NCI-H2171 treated with DMSO at 0.1 percent for 48 hours (cell line): ENCODE measurements at places on chromosomes 7 and 10.

GRCh38 chr7:26992670-26993069, 103.1 kb downstream of the HOXA1 start:
- DNase-seq: no peak

- DNase-seq: no peak
These were observed 156.8 kb upstream of the FZD1 start for GRCh38 chr7:91107460-91107859.

DNA sequence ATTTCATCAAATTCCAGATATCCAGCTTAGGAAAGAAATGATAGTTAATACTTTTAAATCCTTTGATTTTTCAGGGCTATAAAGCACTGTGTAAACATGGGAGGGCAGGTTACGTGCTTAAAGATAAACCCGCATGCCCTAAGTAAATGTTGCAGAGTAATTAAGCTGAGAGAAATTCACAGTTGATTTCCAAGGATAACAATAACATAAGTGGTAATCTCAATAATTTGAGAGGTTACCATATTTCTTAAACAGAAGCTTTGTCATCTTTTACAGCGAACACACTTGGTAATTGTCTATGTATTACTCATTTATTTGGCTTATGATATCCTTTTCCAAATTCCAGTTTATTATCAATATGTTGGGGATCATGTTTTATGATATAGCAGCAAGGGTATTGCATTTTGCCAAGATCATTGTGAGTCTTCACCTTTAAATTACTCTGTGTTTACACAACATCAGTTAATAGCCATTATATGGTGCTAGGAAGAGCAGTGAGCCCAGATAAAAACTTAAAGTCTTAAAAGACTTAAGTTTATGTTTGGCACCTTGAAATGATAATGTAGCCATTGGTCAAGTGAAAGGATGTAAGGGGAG, 15.4 kb downstream of the MGAM start:
- DNase-seq: no peak

GRCh38 chr10:93080350-93081046, 6.8 kb downstream of the CYP26A1 start:
- peak; percentile 18 for DNase-seq

DNA sequence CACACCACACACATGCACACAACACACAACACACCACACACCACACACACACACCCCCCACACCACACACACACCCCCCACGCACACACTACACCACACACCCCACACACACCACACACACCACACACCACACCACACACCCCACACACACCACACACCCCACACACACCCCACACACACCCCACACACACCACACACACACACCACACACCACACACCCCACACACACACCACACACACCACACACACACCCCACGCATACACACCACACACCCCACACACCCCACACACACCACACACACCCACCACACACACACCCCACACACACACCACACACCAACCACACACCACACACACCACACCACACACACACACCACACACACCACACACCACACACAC, 16.4 kb downstream of the UCN3 start:
- no peak for DNase-seq
